Peyer's patch (tissue), 4 donors: ENCODE measurements at places on chromosomes 7 and 10. TPM values are rescaled to one million over a fixed set of nuclear protein-coding genes. Genes with fewer than 3 reads are reported as not detected.

DNA sequence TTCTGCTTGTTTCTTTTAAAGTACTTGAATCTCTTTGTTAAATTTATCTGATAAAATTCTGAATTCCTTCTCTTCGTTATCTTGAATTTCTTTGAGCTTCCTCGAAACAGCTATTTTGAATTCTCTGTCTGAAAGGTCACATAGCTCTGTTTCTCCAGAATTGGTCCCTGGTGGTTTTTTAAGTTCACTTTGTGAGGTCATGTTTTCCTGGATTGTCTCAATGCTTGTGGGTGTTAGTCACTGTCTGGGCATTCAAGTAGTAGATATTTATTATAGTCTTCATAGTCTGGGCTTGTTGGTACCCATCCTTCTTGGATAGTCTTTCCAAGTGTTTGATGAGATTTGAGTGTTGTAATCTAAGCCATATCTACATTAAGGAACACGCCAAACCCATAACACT, 1060.6 kb downstream of the LRMDA start:
- DNase-seq = no peak

DNA sequence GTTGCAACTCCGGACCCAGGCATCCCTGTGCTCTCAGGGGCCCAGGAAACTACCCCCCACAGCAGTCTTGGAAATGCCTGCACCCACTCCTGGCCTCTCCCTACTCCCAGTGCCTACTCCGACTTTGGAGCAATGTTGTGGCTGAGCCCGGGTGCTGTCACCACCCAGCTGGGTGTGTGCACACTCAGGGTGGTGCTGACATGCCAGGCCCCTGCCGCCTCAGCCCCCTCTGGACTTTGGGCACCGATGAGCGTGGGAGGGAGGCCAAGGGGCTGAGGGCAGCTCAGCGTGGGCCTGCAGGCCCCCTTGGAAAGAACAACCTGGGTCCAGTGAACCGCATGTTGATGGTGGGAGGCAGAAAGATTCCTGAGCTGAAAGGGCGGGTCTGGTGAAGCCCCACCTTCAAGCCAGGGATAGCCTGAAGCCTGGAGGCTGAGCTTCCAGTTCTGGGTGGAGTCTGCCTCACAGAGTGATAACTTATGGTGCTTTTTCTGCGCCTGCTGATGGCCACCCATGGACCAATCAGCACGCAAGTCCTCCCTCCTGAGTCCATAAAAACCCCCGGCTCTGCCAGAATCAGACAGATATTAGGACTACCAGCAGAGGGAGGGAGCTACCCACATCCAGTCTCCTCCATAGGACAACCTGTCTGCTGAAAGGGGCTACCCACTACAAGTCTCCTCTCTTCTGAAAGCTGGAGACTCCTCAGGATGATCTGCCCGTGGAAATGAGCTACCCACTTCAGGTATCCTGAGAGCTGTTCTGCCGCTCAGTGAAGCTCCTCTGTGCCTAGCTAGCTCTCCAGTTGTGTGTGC, 380.4 kb upstream of the SORCS1 start:
- DNase-seq = no peak

The IKZF1 gene
- 29.5 TPM for total RNA-seq

GRCh38 chr10:105974803-105975456, 1189.6 kb downstream of the SORCS1 start:
- no peak for DNase-seq

DNA sequence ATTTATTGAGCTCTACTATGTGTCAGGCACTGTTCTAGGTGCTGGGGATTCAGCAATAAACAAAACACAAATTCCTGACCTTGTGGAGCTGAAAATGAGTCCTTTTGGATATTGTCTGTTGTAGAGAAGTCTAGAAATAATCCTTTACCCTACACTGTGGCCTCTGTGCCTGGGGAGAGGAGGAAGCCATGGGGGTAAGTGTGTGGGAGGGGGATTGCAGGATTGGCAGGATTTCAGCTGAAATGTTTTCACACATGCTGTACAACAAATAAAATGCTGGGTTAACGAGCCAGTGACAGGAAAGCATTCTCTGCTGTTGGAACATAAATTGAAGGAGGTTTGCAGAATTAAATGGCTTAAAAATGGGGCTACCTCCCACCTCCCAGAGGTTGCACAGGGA, 189.4 kb downstream of the FANK1 start:
- DNase-seq = no peak

GRCh38 chr7:100867040-100867775, at the start of gene TRIP6:
Gene TRIP6, plus strand, starts transcription at chr7:100867387. Its CDS starts 111 bp downstream, at chr7:100867498.
- peak; percentile 76 for DNase-seq

GRCh38 chr7:10075866-10076265, 897.8 kb upstream of the PHF14 start:
- no peak for DNase-seq

The MSS51 gene
- 3.5 TPM for total RNA-seq

- peak; percentile 55 for DNase-seq
Observed at GRCh38 chr10:76547352-76547972, 1090.1 kb downstream of the KCNMA1 start.

The FAM25C gene
- not detected for total RNA-seq

The BICC1 gene
- 1.1 TPM for total RNA-seq

The TTYH3 gene
- total RNA-seq = 98.5 TPM

GRCh38 chr10:133141958-133142340, 18.1 kb upstream of the KNDC1 start:
- DNase-seq = peak; percentile 40

The LMTK2 gene
- 49.4 TPM for total RNA-seq

GRCh38 chr10:5491477-5491876, 7.9 kb downstream of the CALML5 start:
- DNase-seq = no peak

DNA sequence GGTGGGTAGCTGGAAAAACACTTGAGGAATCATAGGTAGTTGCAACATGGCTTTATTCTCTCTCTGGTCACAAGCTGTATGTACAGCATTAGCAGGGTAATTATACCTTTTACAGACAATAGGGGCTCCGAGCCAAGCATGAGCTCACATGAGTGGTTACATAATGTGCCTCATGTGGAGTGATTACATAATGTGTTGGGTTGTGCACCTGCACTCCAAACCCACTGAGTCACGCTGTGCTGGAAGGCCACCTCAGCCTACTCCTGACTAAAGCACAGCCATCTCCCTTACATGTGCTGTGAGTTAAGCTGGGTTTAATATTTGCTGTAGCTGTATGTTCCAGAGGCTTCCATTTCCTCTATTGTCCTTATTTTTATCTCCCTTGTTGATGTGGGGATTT, 348.7 kb upstream of the SEMA3C start:
- no peak for DNase-seq

GRCh38 chr7:30278849-30279652, 5.3 kb upstream of the ZNRF2 start:
- no peak for DNase-seq

GRCh38 chr10:81031774-81032173, 494.1 kb downstream of the SH2D4B start:
- no peak for DNase-seq

The SRGN gene
- total RNA-seq = 36.3 TPM

DNA sequence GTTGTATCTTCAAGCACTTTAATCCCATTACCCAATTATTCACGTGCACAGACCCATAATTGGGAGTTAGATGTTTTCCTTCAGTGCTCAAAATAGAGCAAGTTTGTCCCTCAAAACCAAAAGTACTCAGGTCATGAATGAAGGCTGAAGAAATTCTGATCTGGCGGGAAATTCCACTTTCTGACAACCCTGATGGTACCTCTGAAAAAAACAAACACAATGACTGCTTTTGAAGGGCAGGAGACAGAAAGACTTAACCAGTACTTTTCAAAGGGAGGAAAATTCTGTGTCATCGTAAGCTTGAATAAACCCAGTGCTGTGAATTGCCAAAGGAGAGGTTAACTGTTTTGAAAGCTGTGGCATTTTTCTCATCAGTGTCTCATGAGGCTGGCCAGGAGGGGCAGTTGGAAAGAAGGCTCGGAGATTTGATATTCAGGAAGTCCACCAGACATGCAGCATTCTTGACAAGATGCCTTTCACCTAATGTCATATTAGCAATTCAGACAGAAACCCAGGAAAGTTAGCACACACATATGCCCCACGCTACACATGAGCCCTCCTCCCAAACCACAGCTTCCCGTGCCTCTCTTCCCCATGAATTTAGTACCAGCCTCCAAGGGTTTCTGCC, 347.0 kb downstream of the KCNMA1 start:
- no peak for DNase-seq

- peak; percentile 6 for DNase-seq
Observed at GRCh38 chr10:131573707-131574106, 262.2 kb upstream of the TCERG1L start.

DNA sequence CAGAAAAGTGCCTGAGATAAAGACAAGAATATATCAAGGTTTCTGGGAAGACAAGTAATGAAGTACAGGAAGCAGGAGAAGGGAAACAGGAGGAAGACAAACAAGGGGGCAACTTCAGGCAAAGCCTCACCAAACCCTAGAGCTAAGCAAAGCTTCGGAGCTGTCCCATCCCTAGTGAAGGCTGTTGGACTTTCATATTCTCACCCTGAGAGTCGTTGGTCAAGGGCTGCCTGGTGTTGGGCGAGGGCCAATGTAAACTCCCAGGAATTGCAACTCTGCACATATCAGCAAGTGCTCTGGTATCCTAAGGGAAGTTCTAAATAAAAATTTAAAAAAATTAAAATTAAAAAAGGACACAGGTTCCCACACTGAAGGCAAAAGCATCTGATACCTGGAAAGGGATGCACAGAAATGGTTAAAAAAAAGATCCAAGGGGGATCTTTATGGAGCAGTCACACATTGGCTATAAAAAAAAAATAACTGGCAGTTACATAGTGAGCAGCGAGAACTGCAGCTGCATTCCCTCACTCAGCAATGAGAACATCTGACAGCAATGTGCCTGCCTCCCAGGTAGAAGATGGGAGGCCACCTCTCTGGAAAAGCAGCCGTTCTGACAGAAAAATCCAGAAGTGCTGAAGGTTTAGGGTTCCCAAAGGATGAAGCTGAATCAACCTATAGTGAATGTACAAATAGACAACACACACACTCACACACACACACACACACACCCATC, 304.7 kb downstream of the WDR11 start:
- DNase-seq = peak; percentile 65

The SYNPO2L gene
- not detected for total RNA-seq

DNA sequence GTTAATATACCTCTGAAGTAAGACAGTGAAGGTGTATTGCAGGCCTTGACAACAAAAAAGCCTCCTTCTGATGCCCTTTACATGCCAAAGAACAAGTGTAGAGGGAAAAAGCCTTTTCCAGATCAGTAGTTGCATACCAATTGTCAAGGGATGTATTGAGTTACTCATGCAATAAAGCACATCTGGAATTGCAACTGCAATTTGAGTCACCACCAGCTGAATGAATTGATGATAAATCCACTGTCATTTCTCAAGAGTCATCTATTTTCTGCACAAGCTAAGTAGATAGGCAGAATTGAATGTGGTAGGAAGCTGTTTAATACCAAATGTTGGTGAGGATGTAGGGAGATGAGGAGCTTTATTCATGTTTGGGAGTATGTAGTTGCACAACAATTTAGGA, 325.9 kb upstream of the SMIM30 start:
- DNase-seq = no peak

DNA sequence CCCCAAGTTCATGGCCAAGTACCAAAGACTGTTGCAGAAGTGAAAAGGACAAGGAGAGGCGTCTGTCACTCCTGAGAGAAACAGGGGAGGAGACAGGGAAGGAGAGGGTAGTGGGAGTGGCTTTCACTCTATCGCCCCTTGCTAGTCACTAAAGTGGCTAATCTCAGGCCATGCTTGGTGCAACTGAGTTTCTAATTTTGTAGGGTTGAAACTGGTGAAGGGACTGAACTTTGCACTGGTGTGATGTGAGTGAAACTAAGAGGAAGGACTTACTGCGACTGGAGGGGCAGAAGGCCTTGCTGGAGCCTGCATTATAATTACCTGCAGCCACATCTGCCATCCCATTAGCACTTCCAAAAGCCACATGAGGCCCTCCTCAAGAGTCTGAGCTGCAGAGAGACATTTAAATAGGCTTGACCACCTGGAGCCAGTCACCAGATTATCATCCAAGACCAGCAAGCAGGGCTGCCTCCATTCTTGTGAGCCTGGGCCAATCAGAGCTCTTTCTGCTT, 107.2 kb upstream of the EEPD1 start:
- DNase-seq = no peak

The DHTKD1 gene
- total RNA-seq = 26.4 TPM

GRCh38 chr10:51121861-51122260, 47.6 kb downstream of the PRKG1 start:
- no peak for DNase-seq

The SPDYE16 gene
- 1.7 TPM for total RNA-seq

The VIPR2 gene
- total RNA-seq = 2.1 TPM

The MBLAC1 gene
- 10.5 TPM for total RNA-seq

DNA sequence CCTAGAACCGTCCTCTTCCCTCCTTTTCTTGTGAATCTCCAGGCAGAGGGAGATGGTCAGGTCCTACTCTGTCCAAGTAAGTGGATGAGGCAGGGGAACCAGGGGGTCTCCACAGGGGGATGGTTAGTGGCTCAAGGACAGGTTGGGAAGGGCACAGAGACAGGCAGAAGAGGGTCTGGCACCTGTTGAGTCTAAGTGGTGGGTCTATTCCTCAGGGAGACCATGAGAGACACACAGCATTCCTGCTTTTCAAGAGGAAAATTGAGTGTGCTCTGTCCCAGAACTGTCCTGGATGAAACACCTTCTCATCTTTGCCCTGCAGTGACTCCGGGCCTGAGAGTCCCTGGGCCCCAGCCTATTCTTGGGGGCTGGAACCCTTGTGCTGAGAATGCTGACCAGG, 184.8 kb upstream of the GALNT17 start:
- DNase-seq = no peak

The AKR1C4 gene
- not detected for total RNA-seq

DNA sequence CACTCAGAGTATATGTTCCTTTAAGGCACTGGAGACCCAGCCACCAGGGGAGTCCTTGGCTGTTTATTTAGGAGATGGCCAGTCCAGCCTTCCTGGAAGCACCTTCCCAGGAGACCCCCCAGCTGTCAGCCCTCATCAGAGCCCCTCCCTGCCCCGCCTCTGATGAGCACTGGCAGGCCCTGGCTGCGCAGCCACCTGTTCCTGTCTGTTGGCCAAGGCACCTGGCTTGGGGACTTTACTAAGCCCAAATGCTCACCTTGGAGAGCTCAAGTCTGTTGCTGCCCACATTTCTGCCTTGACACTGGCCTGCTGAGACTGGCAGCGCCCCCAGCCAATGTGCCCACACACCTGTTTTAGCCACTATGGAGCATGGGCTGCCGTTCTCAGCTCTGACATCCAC, 124.7 kb downstream of the ELMO1 start:
- no peak for DNase-seq

The ACHE gene
- 21.7 TPM for total RNA-seq

The NMT2 gene
- 13.2 TPM for total RNA-seq

DNA sequence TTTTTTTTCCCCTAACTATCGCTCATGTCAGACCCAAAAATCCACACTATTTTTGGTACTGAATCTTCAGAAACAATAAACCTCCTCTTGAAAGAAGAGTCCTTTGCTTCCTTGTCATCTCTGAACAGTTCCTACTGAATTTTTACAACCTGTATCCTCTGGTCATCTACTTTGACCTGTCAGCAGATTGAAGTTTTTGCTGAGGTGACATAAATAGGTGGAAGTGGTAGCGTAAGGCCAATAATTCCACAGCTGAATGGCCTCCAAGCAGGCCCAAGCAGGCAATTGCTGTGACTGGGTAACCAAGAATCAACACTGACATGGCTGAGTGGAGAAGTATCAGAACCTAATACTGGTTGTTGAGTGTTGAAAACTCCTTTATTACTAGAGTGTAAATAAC, 117.4 kb upstream of the MAGI2 start:
- DNase-seq = no peak

- peak; percentile 83 for DNase-seq
Observed at GRCh38 chr10:71694567-71694968, 25.0 kb downstream of the C10orf105 start.

The ZNF438 gene
- 6.6 TPM for total RNA-seq
